ENCODE measurements at places on chromosomes 12 and 14. TPM values are rescaled to one million over a fixed set of nuclear protein-coding genes. Genes with fewer than 3 reads are reported as not detected.

DNA sequence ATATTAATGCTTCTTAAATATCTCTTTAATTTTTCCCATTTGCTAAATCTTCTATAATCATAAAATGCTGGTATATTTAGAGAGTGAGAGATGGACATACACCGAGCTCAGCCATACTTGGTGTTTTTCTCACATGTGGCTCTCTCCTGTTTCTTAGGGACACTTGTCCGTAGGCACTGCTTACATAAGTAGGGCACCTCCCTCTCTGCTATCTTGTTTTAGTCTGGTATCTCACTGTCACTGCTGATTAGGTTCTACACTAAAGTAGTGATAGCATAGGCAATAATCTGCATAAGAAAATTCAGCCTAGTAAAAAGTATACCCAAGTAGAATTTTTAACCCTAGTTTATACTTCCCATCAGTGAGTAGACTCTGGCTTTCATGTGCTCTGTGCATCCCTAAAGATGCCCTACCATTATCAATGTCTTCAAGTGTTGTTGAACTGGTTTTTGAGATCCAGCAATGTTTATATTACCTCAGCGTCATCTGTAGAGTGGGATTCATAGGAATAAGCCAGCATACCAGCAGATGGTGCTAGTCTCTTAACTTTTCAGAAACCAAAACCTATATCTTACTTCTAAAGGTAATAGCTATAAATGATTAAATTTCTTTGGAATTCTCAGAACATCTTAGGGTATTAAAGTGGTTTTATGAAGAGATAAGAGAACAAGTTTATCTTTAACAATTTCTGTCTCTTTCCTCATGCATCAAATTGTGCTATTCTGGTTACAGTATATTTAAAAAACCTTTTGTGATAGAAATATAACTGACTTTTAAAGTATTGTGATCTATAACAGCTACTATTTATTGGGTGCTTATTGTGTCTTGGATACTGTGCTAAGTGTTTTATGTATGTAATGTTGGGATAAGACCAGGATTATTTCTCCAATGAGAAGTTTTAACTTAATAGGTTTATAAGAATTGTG, 32.9 kb downstream of the ARID2 start:
- DNase-seq: no peak
- no peak overlapping the region for H3K4me3 ChIP-seq
- H3K27me3 ChIP-seq: no peaks in the 10 kb centered on the region
- no peak overlapping the region for H3K27ac ChIP-seq

- peak; percentile 36 for DNase-seq
- H3K27ac ChIP-seq: no peak overlapping the region
- no peak overlapping the region for H3K4me3 ChIP-seq
- peaks cover 12% of the 10 kb centered on the region for H3K4me1 ChIP-seq
These were observed 65.3 kb upstream of the C14orf180 start for GRCh38 chr14:104514156-104514848.

- H3K36me3 ChIP-seq: no peaks in the 10 kb centered on the region
- H3K27ac ChIP-seq: peak overlapping the region; percentile 93
- peak; percentile 94 for DNase-seq
- H3K4me3 ChIP-seq: peak overlapping the region; percentile 88
- no peaks in the 10 kb centered on the region for H3K27me3 ChIP-seq
These were observed 315 bp upstream of the CCDC85C start for GRCh38 chr14:99604278-99604765.

- H3K36me3 ChIP-seq: no peaks in the 10 kb centered on the region
- no peak for DNase-seq
- no peak overlapping the region for H3K27ac ChIP-seq
- H3K4me1 ChIP-seq: no peaks in the 10 kb centered on the region
These were observed 22.3 kb downstream of the SLC38A4 start for GRCh38 chr12:46803517-46803916.

GRCh38 chr12:84375449-84376170, 537.0 kb downstream of the SLC6A15 start:
- H3K4me3 ChIP-seq: no peak overlapping the region
- no peak for DNase-seq
- no peaks in the 10 kb centered on the region for H3K27me3 ChIP-seq
- no peaks in the 10 kb centered on the region for H3K36me3 ChIP-seq

GRCh38 chr12:30965613-30965985, 39.1 kb downstream of the TSPAN11 start:
- peaks cover 32% of the 10 kb centered on the region for H3K4me1 ChIP-seq
- no peaks in the 10 kb centered on the region for H3K36me3 ChIP-seq
- H3K27ac ChIP-seq: no peak overlapping the region
- H3K4me3 ChIP-seq: no peak overlapping the region

DNA sequence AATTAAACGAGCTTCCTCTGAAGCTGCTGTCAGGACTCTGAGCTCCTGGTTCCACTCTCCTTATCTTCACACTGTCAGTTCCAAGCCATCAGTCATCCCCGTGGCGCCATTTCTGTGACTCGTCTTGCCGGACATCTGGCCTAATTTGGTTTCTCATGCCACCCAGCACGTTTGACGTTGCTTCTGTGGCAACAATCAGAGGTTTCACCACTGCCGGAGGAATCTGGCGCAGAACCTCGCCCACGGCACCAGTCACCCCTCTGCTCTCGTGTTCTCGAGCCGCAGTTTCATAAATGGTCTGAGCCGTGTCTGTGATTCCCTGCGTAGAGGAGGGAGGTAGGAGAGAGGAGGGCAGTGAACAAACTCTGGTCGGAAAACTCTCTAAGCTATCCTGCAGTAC, 29.7 kb downstream of the BDKRB1 start:
- H3K27ac ChIP-seq: peak overlapping the region; percentile 18
- H3K4me3 ChIP-seq: peak overlapping the region; percentile 6
- peaks cover 19% of the 10 kb centered on the region for H3K4me1 ChIP-seq
- peak; percentile 18 for DNase-seq
- H3K36me3 ChIP-seq: peaks cover 79% of the 10 kb centered on the region

- peak overlapping the region; percentile 93 for H3K27ac ChIP-seq
- H3K4me1 ChIP-seq: peaks cover 80% of the 10 kb centered on the region
- no peak for DNase-seq
These were observed 9.6 kb downstream of the PFKM start for GRCh38 chr12:48128800-48129199.

GRCh38 chr12:65868878-65869277, 44.6 kb downstream of the HMGA2 start:
- H3K4me3 ChIP-seq: no peak overlapping the region
- H3K27ac ChIP-seq: no peak overlapping the region
- H3K27me3 ChIP-seq: peaks cover 6% of the 10 kb centered on the region
- no peak for DNase-seq

- H3K27ac ChIP-seq: no peak overlapping the region
- peaks cover 73% of the 10 kb centered on the region for H3K4me1 ChIP-seq
- peak overlapping the region; percentile 99 for H3K4me3 ChIP-seq
- H3K36me3 ChIP-seq: peaks cover 60% of the 10 kb centered on the region
- DNase-seq: no peak
These were observed 3.4 kb downstream of the KANSL2 start for GRCh38 chr12:48678551-48679185.

DNA sequence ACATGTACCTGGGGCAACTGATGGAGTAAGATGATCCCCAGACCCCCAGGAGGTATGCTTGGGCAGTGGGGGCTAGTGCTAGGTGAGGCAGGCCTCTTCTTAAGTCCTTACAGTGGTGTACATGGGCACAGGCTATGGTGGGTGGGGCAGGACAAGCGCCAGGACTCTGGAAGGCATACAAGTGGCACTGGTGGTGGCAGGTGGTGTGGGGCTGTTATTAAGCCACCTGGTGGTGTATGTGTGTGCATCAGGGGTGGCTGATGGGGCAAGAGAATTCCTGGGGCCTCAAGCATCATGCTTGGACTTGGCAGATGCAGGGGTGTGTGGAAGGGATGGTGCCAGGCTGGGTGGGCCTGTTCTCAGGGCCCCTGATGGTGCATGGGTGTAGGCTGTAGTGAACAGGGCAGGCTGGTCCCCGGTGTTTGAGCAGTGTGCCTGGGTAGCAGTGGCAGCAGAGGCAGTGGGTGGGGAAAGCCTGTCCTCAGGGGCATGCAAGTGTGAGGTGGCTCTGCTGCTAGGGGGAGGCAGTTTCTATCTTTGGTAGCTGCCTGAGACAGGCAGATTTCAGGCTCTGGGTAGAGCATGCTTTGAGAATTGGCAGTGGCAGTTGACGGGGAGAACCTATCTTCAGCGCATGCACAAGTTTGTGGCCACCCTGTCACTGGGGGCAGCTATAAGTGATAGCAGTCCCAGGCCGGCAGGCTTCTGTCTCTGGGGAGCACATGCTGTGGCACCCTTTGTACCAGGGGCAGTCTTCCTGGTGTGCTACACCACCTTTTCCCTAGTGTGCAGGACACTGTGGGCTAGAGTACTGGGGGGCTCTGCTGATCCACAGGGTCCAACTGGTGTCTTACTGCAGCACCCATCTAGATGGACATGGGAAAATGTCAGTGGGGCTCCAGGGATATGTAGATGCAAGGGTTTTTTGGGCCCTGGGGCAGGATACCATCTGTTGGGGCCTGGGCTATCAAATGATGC, 52.6 kb upstream of the ABCD2 start:
- no peak for DNase-seq
- H3K36me3 ChIP-seq: no peaks in the 10 kb centered on the region
- no peaks in the 10 kb centered on the region for H3K4me1 ChIP-seq
- H3K27ac ChIP-seq: no peak overlapping the region

DNA sequence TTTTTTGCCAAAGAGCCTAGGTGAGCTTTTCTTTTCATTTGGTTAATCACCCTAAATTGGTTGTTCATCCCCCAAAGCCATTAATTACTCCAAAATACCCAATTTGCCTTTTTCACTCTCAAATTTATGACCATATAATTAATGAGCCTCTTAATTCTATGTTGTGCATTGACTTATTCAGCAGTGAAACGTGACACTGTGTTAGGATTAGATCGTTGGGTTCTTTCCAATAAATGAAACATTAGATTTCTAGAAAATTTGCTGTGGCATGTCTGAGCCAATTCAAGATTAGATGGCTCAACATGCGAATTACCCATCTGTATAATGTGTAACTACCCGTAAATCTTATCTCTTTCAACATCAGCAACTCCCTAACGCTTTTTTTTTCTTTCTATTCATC, 273.4 kb downstream of the BMP4 start:
- no peaks in the 10 kb centered on the region for H3K36me3 ChIP-seq
- H3K4me1 ChIP-seq: no peaks in the 10 kb centered on the region
- H3K27me3 ChIP-seq: no peaks in the 10 kb centered on the region
- no peak overlapping the region for H3K4me3 ChIP-seq
- H3K27ac ChIP-seq: no peak overlapping the region
- DNase-seq: no peak

POTEM gene
- not detected for total RNA-seq

KRT8 gene
- 63.4 TPM for total RNA-seq

EIF2S1 gene
- 92.7 TPM for total RNA-seq

DIO3 gene
- not detected for total RNA-seq

Measured in left ventricle myocardium inferior (tissue), 1 donor.